ENCODE measurements at places on chromosomes 2 and 18. TPM values are rescaled to one million over a fixed set of nuclear protein-coding genes. Genes with fewer than 3 reads are reported as not detected.

The SPDYA gene
- not detected for total RNA-seq

DNA sequence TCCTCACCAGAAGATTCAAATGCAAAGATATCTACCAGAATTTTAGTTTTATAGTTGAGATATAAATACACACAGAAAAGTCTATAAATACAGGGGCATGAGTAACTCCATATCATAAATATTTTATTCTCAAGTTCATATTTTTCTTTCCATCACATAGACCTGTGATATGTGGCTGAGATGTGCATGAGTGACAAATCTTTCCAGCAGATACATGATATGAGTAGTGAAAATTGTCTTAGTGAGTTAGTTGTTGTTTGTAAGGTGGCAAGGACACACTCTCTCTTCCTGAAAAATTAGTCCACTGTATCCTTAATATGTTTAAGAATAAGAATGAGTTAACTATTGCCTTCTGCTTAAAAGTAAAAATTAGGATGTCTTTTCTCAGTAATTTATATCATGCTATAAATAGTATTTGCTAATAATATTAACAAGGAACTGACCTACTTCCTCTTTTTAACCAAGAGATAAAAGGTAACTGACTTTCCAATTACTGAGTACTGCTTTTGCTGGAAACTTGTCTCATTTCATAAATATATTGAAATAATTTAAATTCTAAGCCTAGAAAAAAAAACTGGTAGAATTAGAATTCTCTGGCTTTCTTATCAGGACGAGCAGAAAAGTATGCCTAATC lies 85.2 kb upstream of the SESTD1 start:
- DNase-seq = no peak

- no peak for DNase-seq
Measured at GRCh38 chr2:143499061-143499460, 369.8 kb downstream of the ARHGAP15 start.

GRCh38 chr2:20429528-20429927 lies 17.3 kb upstream of the RHOB start:
- peak; percentile 47 for DNase-seq

Measured in Peyer's patch (tissue), 4 donors.